ENCODE measurements at places on chromosomes 16 and 17.
A peak's percentile ranks its signal among the peaks of the same experiment; 100 is the strongest.

DNA sequence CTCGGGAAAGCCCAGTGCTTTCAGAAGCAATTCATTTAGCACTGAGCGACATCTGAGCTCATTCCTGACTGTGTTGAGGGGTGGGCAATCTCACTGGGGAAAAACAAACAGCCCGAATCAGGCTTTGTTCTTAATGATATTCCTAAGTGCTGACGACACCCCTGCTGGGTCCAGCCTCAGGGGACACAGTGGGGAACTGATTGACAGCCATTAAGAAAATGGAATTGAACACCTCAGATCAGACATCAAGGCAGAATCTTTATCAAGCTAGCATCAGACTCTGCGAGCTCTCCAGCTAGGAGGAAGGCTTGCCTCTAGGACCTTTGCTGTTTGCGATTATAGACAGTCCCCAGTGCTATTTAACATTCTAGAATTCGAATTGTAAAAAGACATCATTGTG, 22.5 kb upstream of the LYRM9 start:
- no peak for DNase-seq

GRCh38 chr17:57391857-57392471, 135.6 kb downstream of the MSI2 start:
- DNase-seq: no peak

GRCh38 chr16:6209355-6209930, 1111.8 kb upstream of the EEF2KMT start:
- no peak for DNase-seq

DNA sequence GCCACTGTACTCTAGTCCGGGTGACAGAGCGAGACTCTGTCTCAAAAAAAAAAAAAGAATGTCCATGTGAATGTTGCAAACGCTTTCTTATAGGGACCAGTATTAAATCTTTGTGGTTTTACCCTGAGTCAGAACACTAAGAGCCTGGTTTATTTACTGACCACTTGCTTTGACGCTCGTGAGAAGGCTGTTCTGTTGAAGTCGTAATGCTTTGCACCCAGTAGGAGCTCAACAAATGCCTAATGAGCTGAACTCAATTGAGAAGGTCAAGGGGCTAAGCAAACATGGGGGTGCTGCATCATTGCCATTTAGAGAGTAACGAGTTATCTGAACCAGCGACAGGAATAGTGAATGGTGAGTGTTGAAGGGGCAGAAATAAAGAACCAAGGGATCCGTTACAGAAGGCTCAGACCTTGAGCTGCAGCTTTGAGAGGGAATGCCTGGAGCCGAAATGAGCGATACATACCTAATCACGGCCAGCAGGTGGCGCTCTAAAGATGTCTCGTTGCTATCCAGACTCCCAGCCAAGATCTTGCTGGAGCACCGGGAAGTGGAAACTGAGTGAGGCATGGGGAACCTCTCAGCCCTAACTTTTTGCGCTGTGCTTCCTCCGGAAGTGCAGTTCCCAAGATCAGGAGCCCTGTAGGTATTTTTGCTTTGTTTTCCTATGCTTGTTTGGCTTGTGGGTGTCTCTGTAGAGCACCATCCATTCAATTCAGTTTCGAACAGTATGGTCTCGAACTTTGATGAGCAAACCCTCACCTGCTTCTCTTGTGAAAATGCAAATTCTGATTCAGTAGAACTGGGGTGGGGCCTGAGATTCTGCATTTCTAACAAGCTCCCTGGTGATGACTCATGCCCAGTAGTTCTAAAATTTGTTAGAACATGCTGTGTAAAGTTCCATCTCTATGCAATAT, 12.6 kb upstream of the RNF222 start:
- DNase-seq: peak; percentile 94

DNA sequence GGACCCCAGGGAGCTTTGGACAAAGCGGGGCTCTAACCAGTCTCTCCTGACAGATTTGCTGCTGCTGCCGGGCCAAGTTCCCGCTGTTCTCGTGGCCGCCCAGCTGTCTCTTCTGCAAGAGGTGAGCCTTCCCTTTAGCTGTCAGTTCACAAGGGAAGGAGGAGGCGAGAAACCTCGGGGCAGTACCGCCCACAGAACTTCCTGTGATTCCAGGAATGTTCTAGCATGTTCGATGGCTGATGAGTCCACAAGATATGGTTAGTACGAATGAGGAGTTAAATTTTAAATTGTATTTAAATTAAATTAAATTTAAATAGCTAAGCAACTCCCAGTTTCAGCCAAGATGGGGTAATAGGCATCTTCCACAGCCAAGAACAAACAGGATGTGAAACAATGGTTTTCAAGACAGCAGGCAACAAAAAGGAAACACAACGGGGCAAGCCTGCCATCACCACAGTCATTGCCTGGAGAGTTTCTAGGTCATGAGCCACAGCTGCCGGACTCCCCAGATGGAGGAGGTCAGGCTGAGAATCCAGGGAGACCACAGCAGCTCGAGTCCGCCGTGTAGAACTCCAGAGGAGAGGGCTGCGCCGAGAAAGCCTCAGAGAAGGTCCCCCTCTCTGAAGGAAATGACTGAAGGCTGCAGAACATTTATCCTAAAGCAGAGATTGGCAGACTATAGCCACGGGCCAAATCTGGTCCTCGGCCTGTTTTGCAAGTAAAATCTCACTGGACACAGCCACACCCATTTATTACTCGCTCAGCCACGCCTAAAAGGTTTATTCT, 9.5 kb upstream of the TCF25 start:
- no peak for DNase-seq

DNA sequence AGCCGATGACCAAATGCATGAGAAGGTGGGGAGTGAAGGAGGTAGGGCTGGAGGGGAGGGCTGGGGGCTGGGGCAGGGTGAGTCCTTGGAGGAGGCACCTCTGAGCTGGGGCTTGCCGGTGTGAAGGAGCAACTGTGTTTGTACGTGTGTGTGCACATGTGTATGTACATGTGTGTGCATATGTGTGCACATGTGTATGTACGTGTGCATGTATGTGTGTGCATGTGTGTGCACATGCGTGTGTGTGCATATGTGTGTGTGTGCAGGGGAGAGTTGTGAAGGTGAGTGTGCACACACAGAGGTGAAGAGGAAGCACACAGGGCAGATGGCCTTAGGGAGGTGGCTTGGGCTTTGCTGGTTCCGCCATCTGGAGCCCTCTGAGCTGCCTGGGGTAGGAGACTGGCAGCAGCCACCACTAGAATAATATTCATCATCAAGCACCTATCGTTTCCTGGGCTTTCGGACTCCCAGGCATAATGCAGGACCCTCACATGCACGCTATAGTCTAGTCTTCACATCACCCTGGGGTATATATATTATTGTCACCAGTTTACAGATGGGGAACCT, 120.9 kb upstream of the CDC42EP4 start:
- DNase-seq: no peak

DNA sequence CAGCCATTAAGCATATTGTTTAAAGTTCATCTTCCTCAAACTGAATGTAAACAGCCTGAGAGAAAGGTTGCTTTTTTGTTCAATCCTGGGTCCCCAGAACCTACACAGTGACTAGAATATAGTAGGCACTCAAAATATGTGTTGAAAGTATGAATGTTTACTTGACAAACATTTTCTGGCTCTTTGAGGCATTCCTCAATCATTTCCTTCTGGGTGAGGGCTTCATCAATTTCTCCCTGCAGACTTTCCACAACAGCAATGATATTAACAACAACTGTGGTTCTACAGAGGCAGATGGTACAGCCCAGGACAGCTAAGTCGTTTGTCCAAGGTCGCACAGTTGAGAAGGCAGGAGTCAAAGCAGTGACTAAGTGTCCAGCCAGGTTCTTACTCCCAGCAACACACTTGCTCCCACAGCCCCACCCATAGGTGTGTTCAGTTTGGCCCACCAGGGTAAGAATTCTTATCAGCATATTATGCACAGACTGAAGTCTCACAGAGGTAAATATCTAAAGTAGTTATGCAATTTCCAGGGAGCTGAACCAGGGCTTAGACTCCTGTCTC, 61.1 kb downstream of the HS3ST3B1 start:
- no peak for DNase-seq

- DNase-seq: no peak
Measured at GRCh38 chr17:21189361-21189760, 24.6 kb downstream of the TMEM11 start.

DNA sequence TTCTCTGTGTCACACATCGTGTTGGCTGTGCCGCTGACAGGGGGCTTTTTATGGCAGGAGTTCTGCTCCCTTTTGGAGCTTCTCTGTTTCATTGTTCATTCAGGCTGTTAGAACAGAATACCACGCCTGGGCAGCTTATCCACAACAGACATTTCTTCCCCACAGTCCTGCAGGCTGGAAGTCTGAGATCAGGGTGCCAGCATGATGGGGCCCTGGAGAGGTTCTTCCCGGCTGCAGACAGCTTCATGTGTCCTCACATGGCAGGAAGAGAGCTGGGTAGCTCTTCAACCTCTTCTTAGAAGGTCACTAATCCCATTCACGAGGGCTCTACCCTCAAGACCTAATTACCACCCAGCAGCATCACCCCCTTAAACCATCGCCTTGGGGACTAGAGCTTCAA, 65.1 kb downstream of the DHRS7C start:
- no peak for DNase-seq

- no peak for DNase-seq
Measured at GRCh38 chr17:76810956-76811355, 57.2 kb upstream of the MGAT5B start.

GRCh38 chr16:89210904-89211515, 6.5 kb upstream of the ZNF778 start:
- no peak for DNase-seq

DNA sequence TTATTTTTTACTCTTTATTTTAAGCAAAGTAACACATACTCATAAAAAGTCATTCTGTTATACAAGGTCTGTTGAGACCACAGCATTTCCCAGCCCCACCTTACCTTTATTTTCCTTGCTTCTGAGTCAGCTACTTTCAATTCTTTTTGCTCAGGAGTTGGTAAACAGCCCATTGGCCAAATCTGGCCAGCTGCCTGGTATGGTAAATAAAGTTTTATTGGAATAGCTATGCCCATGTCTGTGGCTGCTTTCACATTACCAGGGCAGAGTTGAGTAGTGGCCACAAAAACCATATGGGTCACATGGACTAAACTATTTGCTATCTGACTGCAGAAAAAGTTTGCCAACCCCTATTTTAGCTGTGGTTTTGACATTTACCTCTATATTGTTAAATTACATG, 3.4 kb upstream of the NSRP1 start:
- peak; percentile 39 for DNase-seq

DNA sequence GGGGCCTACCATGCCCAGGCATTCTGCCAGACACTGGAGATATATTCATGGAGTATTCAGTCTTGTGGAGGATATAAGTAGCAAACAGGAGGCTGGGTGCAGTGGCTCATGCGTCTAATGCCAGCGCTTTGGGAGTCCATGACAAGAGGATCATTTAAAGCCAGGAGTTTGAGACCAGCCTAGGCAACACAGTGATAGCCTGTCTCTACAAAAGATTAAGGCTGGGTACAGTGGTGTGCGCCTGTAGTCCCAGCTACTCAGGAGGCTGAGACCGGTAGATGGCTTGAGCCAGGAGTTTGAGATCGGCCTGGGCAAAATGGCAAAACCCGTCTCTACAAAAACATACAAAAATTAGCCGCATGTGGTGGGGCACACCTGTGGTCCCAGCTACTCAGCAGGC, 37.7 kb upstream of the CDH3 start:
- no peak for DNase-seq

- no peak for DNase-seq
Measured at GRCh38 chr17:51647826-51648225, 387.5 kb downstream of the UTP18 start.

- no peak for DNase-seq
Measured at GRCh38 chr16:13018026-13018425, 116.6 kb downstream of the SHISA9 start.

GRCh38 chr17:27217631-27218030, 76.3 kb upstream of the WSB1 start:
- DNase-seq: no peak

DNA sequence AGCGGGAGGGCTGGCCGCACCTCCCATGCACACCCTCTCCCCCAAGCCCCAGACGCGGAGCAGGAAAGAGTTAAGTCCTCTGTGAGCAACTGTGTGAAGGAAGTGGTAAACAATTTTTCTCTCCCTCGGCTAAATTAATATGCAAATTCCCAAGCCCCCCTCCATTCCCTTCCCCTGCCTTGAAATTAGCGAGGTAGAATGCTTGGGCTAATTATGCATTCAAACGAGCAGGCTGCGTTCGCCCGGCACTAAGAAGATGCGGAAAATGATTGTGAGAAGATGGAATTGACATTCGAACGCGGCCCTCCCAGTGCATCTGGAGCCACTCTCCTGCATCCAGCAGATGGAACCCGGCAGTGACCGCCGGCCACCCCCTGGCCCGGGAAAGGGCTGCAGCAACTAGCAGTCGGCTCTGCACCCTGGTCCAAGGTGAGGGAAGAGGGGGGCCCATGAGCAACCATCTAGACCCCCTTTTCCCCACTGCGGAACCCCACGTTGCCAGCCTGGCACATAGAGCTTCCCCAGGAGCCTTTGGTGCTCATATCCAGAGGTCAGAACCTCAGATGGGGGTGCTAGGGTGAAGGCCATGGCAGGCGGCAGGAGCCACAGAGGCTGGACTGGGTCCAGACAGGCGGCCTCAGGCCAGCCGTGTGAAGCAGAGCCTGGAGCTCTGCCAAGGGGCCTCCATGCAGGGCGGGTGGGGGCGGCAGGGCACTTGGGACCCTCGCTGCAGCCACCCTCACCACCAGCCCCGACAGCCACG, 49.1 kb upstream of the ACSF3 start:
- no peak for DNase-seq

GRCh38 chr16:86214326-86215232, 295.7 kb upstream of the FOXF1 start:
- DNase-seq: no peak

DNA sequence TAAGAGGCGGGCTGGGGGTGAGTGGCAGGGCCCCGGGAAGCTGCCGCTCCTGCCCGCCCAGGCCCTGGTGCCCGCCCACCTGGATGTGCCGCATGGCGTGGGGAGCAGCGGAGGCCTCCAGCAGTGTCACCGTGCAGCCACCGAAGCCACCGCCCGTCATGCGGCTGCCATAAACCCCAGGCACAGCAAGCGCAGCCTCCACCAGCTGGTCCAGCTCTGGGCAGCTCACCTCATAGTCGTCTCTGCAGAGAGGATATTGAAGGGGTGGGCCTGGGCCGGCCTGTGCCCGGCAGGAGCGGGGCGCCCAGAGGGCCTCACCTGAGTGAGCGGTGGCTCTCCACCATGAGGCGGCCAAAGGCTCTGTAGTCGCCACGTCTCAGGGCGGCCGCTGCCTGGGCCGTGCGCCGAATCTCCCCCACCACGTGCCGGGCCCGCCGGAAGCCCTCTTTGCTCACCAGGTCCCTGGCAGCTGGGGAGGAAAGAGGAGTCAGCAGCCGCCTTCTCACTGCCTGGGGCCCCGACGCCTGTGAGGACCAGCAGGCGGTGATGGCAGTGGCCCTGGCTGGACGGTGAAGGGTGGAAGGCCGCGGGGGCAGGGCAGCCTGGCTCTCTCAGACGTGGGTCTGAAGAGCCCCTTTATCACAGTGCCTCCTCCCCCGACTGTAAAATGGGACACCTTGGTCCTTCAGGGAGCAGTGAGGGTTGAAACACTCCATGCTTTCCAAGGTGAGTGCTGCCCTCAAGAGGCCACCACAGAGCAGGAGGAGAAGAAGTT, 6.7 kb downstream of the GALK1 start:
- DNase-seq: no peak
